Left kidney (tissue), 8 donors: ENCODE measurements at places on chromosomes 12 and 14. TPM values are rescaled to one million over a fixed set of nuclear protein-coding genes. Genes with fewer than 3 reads are reported as not detected.

WNT1 gene
- not detected for polyA plus RNA-seq

SDR9C7 gene
- polyA plus RNA-seq = 0.32 TPM

- DNase-seq = no peak
These were observed 544.2 kb downstream of the FOXG1 start for GRCh38 chr14:29310757-29311156.

BAZ2A gene
- polyA plus RNA-seq = 114 TPM

DNA sequence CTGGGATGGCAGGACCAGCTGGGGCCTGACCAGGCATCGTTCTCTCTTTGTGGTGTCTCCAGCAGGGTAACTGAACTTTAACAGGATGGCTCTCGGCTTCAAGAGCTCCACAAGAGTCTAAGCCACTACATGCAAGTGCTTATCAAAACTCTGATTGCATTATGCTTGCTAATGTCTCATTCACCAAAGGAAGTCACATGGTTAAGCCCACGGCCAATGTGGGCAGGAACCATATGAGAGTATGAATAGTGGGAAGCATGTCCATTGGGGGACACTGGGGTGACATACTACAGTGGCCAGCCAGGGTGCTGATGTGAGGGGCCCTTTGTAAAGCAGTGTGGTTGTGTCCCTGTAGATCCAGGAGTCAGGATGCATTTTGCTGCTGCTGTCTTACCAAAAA is 35.0 kb upstream of the KCNA5 start:
- DNase-seq = no peak

DNA sequence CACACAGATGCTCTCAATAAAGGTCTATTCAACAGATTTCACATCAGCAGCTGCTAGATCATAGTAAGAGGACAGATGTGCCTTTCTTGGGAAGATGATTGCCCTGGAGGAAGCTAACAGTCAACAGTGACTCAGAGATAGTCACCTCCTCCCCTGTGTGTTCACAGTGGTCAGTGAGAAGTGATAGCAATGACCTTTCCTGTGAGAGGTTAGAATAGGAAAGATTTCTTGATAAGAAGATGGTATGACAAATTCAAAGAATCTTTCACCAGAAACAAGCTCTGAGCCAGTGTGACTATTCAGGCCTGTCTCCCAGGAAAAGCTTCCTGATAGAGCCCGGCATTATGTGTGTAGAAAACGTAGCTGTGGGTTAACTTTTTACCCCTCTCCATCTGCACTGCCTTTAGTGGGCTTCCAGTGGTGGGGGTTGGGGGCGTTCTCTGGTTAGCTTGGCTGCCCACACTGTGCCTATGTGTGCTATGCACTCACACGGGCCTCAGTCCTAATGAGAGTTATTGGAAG is 66.4 kb upstream of the ARHGAP5 start:
- no peak for DNase-seq

- DNase-seq = no peak
These were observed 1127.0 kb downstream of the BCL11B start for GRCh38 chr14:98144964-98145363.

- no peak for DNase-seq
These were observed 63.6 kb downstream of the TTLL5 start for GRCh38 chr14:75724414-75725204.

PLBD1 gene
- polyA plus RNA-seq = 43.7 TPM

- DNase-seq = no peak
These were observed 8.8 kb downstream of the WASHC3 start for GRCh38 chr12:102053062-102053349.

- DNase-seq = peak; percentile 17
These were observed 333.9 kb upstream of the LMO3 start for GRCh38 chr12:16939871-16940306.

COX8C gene
- polyA plus RNA-seq = 0.71 TPM

DNA sequence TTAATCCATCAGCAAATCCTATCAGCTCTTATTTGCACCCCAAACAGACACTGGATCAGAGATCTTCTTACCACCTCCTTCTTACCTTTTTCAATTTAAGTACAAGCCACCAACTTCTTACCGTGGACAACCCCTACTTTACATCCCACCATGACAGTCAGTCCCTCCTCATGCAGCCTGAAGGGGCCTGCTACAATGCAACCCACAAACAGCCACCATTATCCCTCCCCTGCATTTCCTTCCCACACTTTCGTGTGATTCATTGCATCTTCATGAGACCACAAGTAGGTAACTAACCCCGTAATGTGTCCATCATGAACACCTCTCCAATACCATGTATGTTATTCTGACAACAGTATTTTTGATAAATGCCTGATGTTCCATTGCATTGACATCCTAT is 108.6 kb downstream of the BCL11B start:
- DNase-seq = no peak

- peak; percentile 50 for DNase-seq
These were observed 22.2 kb upstream of the OVCH1 start for GRCh38 chr12:29519585-29520182.

GRCh38 chr12:44771485-44772021 is 104.6 kb downstream of the NELL2 start:
- no peak for DNase-seq

DNA sequence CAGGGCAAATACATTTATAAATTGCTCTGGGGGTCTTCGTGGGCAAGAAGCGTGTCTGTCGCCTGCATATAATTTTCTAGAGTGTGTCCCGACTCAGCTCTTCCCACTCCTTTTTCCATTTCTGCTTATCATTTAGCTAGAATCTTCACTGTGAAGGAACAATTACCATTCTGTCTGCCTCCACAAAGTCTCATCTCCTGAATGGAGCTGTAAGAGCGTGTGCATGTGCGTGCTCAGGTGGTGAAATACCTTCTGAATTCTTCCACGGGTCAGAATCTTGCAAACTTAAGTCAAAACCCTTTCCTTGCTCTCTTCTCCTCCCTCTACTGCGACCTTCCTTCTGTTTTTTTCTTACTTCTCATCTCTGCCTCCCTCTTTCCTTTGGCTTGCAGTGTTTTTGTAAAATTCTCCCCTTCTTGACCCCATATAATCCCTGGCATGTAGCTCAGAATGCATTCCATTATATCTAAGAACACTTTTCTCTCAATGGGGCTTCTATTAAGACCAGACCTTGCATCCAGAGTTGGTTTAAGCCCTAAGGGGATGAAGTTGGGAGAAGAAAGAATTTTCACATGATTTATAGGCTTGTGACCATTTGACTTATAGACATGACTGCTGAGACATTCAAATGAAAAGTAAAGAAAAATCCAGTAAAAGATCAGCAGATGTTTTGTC is 25.0 kb upstream of the GSG1 start:
- no peak for DNase-seq

PZP gene
- polyA plus RNA-seq = 0.55 TPM

DNA sequence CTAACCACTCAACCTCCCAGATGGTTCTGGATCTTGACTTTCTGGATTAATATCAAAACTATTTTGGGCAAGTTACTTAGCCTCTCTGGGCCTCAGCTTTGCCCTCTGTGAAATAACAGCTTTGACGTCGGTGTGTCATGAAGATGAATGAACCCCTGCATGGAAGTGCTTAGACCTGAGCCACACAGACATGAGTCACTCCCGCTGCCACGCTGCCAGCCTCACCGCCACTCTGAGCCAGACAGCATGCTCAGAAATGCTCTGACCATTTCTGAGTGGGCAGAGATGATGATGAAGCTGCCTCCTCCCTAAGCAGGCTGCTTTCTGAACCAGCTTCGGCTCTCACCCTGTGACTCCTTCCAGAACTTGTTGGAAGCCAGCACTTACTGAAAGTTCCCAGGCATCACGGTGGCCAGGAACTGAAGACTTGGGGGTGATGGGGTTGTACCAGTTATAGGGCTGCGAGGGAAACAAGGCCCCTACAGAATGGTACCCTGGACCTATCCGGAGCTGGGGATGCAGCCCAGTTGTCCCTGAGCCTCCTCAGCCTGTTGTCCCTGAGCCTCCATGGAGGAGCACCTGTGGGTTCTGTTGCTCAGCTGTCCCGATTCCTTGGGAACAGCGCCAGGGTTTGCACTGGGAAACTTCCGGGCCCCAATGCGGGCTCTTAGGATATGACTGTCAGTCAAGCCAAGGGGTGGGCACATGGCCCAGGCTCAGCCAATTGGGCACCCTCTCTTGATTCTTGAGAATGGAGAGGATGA is 2.0 kb upstream of the CCDC197 start:
- no peak for DNase-seq

DNA sequence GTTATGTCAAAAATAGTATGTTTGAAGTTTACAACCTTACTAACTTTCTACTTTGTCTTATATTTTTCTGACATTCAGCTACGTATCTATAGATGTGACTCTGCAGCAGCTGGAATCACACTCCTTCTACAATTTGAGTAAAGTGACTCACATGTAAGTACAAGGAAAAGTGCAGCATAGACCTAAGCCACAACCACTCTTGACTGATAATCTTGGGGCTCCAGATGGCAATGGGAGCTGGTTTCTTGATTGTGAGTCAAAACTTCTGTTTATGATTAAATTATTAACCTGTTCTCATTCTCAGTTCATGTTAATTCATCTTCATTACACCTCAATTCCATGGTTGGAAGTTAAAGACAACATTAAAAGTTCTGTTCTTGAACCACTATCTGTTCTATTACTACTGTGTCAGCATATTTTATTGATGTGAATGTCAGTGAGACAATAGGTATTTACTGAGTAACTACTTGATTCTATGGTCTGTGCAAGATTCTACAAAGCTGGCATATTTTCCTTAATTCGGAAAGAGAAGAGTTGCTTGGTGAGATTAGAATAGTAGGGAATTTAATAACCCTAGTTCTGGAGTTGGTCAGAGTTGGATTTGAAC is 112.9 kb downstream of the TSHR start:
- DNase-seq = no peak

DNA sequence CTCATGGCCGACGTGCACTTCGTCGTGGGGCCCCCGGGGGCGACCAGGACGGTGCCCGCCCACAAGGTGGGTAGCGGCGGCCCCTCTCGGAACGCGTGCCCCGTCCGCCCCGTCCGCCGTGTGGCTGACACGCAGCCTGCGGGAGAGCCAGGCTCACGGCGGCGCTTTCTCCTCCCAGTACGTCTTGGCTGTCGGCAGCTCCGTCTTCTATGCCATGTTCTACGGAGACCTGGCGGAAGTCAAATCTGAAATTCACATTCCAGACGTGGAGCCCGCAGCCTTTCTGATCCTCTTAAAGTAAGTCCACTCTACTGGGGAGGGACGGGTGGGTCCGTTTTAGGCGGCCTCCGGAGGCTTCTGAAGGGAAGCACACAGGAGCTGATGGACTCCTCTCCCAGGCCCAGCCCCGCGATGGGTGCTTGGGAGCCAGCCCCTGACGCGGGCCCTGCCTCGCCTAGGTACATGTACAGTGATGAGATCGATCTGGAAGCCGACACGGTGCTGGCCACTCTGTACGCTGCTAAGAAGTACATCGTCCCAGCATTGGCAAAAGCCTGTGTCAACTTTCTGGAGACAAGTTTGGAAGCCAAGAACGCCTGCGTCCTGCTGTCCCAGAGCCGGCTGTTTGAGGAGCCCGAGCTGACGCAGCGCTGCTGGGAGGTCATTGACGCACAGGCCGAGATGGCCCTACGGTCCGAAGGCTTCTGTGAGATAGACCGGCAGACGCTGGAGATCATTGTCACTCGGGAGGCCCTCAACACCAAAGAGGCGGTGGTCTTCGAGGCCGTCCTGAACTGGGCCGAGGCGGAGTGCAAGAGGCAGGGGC is 1.1 kb downstream of the BTBD6 start:
- no peak for DNase-seq

BMP4 gene
- 44.5 TPM for polyA plus RNA-seq

DNA sequence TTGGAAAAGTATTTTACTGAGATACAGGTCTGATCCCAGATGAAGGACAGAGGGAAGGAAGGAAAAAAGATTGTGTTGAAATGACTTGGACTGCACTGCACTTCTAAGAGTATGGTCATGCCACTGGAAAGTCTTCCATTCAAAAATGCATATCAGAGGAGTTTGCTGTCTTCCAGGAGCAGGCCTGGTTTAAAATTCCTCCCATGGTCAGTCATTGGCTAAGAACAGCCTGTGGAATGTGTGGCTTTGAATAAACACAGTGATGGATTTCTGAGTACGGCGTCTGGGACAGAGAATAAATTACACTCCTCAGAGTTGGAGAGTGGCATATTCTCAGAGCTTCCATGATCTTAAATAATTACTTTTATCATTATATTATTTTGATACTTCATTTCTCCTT is 245.8 kb upstream of the PDZRN4 start:
- no peak for DNase-seq

ACVR1B gene
- polyA plus RNA-seq = 52.6 TPM

ENDOU gene
- polyA plus RNA-seq = 0.40 TPM

DNA sequence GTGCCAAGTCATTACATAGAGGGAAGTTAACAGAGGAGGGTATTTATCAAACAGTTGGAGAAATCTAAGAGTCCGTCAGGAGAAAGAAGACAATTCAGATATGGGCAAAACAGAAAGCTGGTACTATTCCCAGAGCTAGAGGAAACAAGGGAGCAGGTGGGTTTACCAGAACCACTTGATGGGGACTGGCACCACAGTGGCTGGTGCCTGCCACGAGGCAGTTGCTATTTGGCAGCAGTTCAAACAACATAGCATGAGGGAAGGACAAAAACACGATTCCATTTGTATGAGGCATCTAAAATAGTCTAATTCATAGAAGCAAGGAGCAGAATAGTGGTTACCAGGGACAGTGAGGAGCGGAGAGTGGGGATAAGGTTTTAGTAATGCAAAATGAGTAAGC is 24.6 kb upstream of the KLRD1 start:
- DNase-seq = no peak

RTN1 gene
- polyA plus RNA-seq = 3.9 TPM

GRCh38 chr14:80575763-80576162 is 364.5 kb upstream of the DIO2 start:
- DNase-seq = no peak

- no peak for DNase-seq
These were observed 18.0 kb downstream of the PUS7L start for GRCh38 chr12:43740511-43741100.

DNA sequence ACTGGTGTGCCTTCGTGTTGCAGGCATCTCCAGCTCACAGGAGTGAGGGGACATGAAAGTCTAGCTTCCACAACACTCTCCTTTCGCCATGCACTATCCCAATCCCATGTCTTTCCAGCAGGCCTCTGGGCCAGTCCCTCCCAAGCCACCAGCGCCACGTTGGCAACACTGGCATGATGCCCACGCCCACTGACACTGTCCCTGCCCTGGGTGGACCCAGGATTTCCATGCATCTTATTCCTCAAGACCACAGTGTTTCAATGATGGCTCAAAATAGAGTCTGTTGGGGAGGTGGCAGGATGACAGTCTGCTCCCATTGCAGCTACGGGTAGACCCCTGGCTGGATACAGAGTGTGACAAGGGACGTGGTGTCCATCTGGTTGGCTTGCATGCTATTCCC is 2.3 kb downstream of the SP7 start:
- DNase-seq = no peak
